ENCODE measurements at places on chromosomes 5 and 9.
A peak's percentile ranks its signal among the peaks of the same experiment; 100 is the strongest.

DNA sequence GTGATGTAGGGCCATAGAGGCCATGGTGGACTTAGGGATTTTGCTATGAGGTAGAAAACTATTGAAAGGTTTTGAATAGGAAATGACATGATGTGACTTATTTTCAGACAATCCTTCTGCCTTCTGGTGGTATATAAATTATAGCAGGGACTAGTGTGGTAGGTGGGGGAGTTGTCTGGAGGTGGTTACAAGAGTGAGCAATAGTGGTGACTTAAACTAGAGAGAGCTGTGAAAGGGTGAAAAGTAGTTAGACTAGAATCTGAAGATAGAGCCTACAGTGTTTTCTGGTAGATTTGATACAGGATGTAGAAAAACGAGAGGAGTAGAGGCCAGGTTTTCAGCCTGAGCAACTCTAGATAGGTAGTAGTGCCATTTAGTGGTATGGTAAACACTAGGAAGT is 32.3 kb downstream of the NAA35 start:
- DNase-seq = no peak

- DNase-seq = no peak
Observed at GRCh38 chr9:126298063-126298801, 28.4 kb upstream of the MVB12B start.

DNA sequence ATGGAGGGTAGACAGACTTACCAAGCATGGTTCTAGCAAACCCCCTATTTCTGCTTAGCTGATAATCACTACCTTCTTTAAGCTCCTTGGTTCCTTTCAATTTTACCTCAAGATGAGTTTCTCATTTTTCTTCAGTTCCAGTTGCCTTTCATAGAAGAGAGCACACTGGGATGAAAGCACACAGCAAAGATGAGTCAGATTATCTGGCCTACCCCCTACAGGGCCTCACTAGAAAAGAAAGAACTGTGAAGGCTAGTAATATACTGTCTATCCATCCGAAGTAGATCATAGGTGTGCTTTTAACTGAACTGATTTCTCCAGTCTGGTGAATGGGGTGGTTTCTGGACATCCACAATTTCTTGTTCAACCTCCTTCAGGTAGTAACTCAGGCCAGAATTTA is 122.5 kb downstream of the TRPM3 start:
- no peak for DNase-seq

DNA sequence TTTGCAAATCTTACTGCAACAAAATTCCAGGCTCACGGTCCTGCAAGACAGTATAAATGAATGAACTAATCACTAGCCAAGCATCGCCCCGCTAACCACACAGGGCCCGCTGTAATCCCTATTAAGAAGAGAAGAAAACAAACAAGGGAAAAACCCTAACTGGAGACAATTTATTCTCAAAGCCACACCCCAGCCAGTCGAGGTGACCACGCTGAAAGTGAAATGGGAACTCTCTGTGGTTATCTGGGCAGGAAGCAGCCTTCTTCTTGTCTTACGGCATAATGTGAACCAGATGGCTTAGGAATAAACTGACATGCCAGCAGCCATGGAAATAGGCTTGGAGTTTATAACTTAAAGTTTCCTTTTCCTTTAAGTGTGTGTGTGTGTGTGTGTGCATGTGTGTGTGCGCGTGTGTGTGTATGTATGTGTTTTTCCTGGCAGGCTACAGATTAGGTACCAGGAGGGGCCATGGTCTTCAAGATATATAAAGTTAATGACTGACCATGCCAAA is 120.2 kb downstream of the SEMA6A start:
- DNase-seq = no peak

DNA sequence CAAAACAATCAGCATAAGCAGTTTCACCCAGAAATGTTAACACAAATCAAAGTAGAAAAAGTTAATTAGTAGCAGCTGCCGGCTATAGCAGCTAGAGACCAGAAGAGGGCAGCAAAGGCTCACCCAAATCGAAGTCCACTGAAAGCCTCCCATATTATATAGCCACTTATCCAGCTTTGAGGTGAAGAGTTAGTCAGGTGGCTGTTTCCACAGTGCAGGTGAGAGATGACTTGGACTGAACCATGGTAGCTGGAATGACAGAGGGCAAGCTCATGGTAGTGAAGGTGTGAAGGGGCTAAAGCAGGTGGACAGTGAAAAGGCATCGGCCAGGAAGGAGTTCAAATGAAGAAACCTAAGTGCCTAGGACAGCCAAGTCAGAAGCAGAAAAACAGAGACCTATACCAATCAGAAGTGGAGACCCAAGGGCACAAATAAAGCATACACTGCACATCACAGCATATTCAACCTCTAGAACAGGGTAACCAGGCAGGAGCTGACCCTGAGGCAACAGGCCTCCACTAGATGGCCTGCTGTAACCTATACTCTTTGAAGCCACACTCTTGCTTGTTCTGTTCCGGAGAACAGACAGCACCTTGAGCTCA is 7.2 kb upstream of the RNF38 start:
- DNase-seq = peak; percentile 67

- no peak for DNase-seq
Observed at GRCh38 chr9:73179589-73179988, 27.9 kb downstream of the ANXA1 start.

DNA sequence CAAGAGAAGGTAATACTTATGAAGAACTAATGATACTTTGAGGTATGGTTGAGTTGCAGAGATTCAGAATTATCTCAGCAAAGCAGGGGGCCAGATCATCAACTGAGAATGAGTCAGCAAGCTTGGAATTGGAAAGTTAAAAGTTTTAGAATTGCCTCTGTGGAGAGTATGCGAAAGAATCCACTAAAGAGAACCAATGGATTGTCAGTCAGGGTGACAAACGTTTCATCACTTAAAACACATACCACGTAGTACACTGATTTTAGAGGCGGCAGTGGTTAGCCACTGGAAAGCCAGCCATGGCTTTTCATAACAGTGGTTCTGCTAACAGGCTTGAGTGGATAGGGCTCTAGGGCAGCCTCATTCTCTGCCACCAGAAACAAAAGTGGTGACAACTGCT is 30.7 kb downstream of the AOPEP start:
- DNase-seq = no peak

DNA sequence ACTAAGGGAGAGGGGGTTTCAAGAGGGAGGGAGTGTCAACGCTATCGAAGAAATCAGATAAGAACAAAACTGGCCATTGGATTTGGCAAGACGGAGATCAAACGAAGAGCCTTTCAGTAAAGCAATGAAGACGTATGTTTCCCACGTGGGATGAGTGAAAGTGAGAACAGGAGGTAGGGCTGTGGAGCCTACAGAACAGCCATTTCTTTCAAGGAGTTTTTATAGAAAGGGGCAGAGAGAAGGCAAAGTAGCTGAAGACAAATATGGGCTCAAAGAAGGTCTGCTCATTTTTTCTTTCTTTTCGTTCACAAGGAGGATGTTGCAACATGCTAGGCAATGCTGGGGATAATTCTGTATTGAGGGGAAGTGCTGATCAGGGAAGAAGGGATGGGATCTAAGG is 98.3 kb downstream of the SUSD1 start:
- no peak for DNase-seq

GRCh38 chr9:22030101-22030598 is 21.0 kb upstream of the CDKN2B start:
- DNase-seq = no peak
